NCI-H226 (cell line): ENCODE measurements at places on chromosomes 2 and 18.

DNA sequence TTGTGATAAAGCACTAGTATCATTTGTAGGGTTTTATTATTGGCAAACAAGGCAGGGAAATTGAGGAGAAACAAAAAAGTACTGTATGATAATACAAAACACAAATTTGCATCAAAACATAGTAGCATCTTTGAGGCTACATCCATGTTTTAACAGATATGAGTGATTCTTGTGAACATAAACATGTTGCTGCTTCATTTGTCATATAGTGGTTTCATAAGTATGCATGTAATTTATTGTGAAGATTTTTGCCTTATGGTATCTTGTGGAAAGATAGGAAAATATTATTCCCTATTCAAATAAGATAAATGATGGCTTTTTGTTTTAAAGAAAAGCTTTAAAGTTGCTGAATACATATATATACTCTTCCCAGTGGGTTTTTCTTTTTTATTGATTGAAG, 60.3 kb downstream of the VRK2 start:
- DNase-seq, result no peak

- no peak for DNase-seq
Measured at GRCh38 chr2:108911401-108911800, 77.6 kb downstream of the EDAR start.

DNA sequence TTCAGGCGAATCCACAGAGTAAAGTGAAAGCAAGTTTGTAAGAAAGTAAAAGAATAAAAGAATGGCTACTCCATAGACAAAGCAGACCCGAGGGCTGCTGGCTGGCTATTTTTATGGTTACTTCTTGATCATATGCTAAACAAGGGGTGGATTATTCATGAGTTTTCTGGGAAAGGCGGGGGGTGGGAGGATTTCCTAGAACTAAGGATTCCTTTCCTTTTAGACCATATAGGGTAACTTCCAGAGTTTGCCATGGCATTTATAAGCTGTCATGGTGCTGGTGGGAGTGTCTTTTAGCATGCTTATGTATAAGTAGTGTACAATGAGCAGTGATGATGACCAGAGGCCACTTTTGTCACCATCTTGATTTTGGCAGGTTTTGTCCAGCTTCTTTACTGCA, 59.8 kb downstream of the SLC4A3 start:
- peak; percentile 60 for DNase-seq

DNA sequence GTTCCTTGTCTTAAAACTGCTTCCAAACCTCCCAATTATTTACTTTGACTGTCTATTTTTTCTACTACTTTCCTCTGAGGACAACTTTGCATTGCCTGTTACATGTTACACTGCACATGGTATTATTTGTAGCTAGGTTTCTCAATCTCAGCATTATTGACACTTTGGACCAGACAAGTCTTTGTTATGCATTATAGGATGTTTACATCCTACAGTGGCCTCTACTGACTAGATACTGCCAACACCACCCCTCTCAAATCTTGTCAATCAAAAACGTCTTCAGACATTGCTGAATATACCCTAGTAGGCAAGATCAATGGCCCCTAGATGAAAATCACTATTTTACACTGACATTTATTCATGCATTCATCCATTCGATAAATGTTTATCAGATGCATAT, 129.6 kb upstream of the DNAJC10 start:
- no peak for DNase-seq

- no peak for DNase-seq
Measured at GRCh38 chr2:136051001-136051724, 65.7 kb upstream of the DARS1 start.

- DNase-seq, result peak; percentile 22
Measured at GRCh38 chr2:28102455-28102874, 211.9 kb downstream of the BABAM2 start.

DNA sequence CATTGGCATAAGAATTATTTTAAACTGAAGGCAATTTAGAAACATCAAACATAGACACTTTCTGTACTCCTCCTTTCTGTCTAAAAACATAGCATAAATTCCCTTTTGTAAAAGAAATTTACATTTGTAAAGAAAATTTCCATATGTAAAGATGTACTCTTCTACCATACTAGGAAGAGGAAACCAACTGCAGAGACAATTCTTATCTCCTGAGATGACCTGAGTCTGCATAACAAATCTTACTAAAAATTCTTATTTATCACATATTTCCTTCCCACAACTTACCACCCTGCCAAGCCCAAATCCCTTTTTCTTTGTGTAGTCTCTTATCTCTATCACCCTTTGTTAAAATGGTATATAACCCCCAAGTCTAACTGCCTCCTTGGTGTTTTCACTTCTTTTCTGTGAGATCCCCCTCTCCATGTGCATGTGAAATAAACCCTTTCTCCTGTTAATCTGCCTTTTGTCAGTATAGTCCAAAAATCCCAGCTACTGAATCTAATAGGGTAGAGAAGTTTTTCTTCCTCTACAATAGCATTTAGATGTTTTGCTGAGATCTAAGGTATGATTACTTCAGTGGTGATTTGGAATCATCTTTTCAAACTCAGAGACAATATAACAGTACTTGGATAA, 81.0 kb downstream of the CHN1 start:
- DNase-seq, result no peak

- DNase-seq, result no peak
Measured at GRCh38 chr2:84276590-84277255, 182.4 kb downstream of the SUCLG1 start.

DNA sequence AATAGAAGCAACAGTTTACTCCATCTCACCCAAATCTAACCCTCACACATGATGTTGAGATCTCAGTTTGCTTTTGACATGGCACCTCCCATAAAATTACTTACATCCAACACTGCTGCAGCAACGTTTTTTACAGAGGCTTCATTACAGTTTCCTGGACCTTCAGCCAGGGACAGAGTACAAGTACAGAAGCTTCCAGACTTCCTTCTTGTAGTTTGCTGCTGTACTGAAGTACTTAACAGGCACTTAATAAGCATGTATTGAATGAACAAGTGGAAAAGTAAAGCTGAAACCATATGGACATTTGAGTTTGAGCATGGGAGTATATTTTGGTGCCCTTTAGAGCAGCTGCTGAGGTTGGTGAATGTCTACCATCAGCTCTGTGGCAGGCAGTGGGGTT, 514.2 kb downstream of the PTPRM start:
- no peak for DNase-seq

- peak; percentile 100 for DNase-seq
Measured at GRCh38 chr2:68971591-68972231, 2.7 kb upstream of the GKN1 start.

- DNase-seq, result no peak
Measured at GRCh38 chr2:54439582-54439981, 16.5 kb upstream of the SPTBN1 start.

DNA sequence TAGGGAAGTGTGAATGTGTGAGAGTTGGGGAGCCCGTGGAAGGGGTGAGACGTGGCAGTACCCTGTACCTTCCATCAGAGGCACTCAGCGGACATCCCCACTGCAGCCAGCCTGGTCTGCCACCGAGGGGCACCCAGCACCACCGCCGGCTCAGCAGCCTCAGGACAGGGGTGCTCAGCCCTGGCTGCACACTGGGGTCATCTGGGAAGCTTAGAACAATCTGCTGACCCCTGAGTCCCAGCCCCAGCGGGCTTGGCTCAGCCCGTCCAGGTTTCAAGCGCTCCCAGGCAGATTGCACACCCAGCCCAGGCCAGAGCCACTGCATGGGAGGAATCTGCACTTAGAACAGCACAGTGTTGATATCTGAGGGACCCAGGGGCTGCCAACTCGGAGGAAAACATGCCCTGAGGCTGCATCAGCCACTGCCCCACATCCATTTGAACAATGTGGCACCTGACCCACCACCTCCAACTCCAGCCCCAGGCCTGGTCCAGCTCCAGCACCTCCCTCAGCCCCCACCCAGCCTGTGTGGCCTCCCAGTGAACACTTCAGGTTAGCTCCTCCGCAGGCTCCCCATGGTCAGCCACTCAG, 147.1 kb upstream of the OTOS start:
- DNase-seq, result no peak

DNA sequence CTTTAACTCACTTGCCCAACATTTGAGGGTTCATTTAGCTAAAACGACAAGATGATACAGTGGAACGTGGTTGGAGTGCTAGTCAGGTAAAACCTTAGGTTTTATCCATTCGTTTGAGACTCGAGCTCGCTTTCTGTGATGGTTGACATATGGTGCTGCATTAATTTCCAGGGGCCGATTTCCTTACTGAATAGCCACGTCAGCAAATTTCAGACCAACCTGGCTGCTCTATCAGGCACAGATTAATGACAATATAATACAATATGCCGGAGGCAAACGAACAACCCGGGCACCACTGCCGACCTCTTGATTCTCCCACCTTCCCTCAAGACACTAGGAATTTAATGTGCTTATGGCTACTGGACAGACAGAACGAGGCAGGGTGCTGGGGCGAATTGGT, 42.0 kb downstream of the NABP1 start:
- DNase-seq, result no peak

- peak; percentile 38 for DNase-seq
Measured at GRCh38 chr18:79944126-79944731, 7.2 kb downstream of the SLC66A2 start.

DNA sequence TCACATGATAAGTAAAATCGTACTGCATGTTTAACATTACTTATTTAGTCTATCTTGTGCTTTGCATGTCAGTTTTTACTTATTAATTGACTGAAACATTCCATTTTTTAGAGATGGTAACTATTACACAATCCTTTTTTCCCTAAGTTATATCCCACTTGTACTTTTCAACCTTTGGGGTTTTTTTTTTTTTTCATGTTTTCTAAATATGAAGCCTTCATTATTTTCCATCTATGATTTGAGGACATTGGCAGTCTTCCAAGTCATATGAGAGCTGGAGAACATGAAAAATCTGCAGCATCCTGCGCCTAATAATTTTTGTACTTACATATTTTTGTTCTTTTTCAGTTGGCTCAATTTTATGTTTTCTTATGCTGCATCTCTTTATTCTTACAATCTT, 113.9 kb downstream of the MYO1B start:
- no peak for DNase-seq

DNA sequence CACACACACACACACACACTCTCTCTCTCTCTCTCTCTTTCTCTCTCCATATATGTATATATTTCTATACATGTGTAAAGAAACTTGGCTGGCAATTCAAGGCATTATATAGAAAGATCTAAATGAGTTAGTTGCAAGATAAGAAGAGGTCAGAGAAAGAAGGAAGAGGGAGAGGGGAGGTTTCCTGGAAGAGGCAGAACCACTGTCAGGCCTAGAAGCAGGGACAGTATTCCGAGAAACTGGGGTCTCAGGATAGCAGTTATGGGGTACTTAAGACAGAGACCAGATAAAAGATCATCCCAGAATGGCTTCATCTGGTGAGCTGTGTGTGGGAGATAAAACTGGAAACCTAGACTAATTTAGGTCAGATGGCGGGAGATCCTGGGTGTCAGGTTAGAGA, 180.8 kb downstream of the CAMKMT start:
- DNase-seq, result no peak

DNA sequence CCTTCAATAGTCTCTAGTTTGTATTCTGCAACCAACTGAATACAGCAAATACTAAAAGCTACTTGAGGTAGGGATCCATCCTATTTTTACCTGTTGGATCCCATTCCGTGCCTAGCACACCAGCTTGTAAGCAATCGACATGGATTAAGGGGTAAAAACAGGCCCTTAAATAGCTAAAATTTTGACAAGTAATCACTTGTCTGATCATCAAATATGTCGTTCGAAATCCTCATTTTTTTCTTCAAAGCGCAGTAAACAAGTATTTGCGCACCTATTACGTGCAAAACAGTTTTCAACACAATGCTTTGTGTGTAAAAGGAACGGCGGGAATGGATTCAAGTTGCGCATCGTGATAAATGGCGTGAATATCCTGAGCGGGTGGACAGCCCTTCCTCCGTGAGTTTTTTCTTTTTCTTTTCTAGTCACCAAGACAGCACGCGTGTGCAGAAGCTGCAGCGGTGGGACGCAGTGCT, 1.4 kb upstream of the ACVR2A start:
- DNase-seq, result no peak

- no peak for DNase-seq
Measured at GRCh38 chr2:15812187-15812780, 128.1 kb upstream of the MYCN start.

- DNase-seq, result no peak
Measured at GRCh38 chr2:96509847-96510230, 4.7 kb upstream of the NEURL3 start.

- DNase-seq, result no peak
Measured at GRCh38 chr2:54573537-54573919, 117.4 kb downstream of the SPTBN1 start.

GRCh38 chr2:10392100-10392499, 56.0 kb downstream of the ODC1 start:
- DNase-seq, result no peak

DNA sequence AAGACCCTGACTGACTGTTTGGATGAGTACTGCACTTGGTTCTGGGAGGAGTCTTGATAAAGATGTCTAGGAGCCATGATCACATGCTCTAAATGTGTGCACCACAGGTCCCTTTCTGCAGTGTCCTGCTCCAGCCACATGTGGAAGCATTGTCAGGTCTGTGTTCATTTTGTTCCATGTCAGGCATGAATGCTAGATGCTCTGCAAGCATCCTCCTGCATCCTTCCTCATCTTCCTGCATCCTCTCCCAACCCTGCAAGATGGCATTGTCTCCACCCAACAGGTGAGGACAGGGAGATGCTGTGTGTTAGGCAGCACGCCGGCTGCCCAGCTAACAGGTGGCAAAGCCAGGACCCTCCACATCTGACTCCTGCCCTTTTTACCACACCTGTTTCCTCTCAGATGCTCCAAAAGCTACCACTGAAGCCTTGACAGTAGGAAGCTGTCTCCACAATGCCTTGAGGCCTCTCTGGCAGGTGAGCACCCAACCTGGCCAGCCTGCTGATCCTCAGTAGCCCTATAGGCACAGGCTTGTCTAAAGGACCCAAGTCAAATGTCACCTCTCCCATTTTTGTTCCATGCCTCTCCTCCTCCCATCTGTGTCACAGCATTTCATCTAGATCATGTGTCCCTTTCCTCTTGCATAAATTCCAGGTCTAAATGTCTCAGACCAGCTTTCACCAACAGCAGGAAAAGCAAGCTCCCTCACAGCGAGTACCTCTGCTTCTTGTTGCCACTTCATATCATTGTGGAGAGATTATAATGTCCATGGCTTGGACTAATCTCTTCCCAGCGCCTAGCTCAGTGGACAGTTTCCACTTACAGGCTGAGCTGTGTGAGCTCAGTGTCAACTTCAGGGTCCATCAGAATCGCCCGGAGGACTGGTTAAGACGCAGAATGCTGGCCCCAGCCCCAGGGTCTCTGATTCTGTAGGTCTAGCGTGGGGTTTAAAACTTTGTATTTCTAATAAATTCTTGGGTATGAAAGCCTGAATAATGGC, 55.0 kb downstream of the TMEM163 start:
- no peak for DNase-seq

GRCh38 chr2:149055751-149056150, 17.3 kb downstream of the LYPD6B start:
- DNase-seq, result peak; percentile 8
